Hypothalamus (tissue), 51 donors: ENCODE measurements at places on chromosomes 4 and X.

- DNase-seq: no peak
Observed at GRCh38 chr4:8260656-8261111, 8.9 kb upstream of the HTRA3 start.

- DNase-seq: no peak
Observed at GRCh38 chr4:182369211-182369610, 126.0 kb downstream of the TENM3 start.

DNA sequence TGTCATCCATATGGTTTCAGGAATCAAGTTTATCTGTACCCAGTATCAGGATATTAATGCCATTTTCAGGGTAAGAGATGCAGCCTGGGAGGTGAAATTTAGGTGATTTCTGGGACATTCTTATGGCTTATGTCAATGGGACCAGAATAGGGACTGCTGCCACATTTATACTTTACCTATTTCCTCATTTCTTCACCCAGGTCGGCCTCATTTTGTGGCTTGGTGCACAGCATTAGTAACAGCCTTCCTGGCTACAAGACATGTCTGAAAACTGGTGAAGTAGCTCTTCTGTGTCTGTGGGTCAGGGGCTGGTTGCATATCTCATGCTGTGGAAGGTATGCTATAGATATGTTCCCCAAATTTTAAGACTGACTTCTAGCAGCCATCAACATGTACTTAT lies 284.8 kb downstream of the AFF2 start:
- DNase-seq: no peak

GRCh38 chr4:11428899-11429698 lies 405 bp upstream of the HS3ST1 start:
- DNase-seq: peak; percentile 51

GRCh38 chr4:48778431-48779094 lies 1.5 kb downstream of the FRYL start:
- no peak for DNase-seq

- no peak for DNase-seq
Observed at GRCh38 chr4:17997129-17997528, 24.4 kb downstream of the LCORL start.

DNA sequence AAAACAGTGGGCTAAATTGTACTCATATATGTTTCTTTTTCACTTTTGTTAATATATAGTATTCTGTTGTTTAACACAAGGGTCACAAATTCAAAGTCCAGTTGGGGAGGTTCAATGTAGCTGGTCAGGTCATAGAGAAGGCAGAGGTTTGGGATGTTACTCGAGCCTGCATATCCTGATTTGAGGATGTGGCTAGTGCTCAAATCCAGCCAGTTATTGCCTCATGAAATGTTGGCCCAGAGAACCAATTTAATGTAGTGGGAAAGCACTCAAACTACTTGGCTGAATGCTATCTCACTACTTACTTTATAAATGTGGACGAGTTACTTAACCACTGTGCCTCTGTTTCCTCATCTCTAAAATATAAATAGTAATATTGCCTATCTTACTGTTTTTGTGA lies 12.5 kb downstream of the USO1 start:
- no peak for DNase-seq

GRCh38 chr4:9143421-9144080 lies 26.7 kb upstream of the FAM90A26 start:
- DNase-seq: no peak

DNA sequence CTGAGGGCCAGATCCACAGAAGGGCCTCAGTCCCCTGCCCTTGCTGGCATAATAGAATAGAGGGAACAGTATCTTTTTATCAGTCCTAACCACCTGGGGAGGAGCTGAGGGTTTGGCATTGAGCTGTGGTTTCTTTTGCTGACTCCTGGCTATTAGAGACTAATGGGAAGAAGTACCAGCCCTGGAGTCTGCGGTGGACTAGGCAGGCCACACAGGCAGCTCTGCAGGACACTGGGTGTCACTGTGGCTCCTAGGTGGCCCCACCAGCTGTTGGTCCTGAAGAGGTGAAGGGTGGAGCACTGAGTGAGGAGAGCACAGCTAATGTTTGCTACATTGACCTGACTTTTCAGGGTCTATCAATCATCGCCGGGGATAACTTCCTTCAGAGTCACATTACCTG lies 52.8 kb upstream of the GPC4 start:
- no peak for DNase-seq

GRCh38 chr4:58064653-58065052 lies 954.5 kb upstream of the IGFBP7 start:
- no peak for DNase-seq

GRCh38 chr4:183264614-183265013 lies 55.5 kb downstream of the CLDN22 start:
- DNase-seq: no peak

GRCh38 chr4:24024605-24025004 lies 134.8 kb upstream of the PPARGC1A start:
- DNase-seq: no peak

GRCh38 chr4:12050357-12050756 lies 621.7 kb upstream of the HS3ST1 start:
- DNase-seq: no peak

GRCh38 chr4:36824682-36825081 lies 419.9 kb upstream of the NWD2 start:
- no peak for DNase-seq

DNA sequence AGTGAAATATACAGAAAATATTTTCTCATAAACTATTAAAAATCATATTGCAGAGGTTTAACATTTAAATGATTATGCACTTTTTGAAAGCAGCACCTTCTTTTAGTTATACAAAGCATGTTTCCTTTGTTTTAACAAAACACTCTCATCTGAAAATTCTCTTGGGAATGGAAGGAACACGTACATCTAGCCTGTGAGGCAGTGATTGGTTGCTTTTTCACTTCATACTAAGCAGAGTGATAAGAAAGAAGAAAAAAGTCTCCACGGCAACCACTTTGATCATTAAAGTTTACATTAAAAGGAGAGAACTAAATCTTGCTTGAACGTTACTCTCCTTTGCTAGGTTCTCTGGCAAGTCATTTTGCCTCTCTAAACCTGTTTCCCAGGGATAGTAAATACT lies 41.7 kb upstream of the H2AZ1 start:
- no peak for DNase-seq

DNA sequence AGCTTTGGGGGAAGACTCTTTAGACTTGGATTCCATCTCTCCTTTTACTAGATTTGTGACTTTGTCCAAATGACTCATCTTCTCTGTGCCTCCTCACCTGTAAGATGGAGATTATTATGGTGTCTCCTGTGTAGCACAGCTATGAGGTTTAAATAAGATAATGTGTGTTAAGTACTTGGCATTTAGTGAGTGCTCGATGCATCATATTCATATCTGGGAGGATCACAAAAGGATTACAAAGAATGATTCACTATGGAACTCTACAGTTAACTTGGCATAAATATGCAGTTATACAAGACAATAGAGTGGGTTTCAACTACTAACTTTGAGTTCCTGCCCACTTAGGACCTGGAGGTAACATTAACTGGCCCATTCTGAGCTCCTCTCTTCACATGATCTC lies 2.3 kb downstream of the GBA3 start:
- DNase-seq: no peak

- DNase-seq: no peak
Observed at GRCh38 chrX:154023276-154024000, 3.7 kb upstream of the IRAK1 start.

DNA sequence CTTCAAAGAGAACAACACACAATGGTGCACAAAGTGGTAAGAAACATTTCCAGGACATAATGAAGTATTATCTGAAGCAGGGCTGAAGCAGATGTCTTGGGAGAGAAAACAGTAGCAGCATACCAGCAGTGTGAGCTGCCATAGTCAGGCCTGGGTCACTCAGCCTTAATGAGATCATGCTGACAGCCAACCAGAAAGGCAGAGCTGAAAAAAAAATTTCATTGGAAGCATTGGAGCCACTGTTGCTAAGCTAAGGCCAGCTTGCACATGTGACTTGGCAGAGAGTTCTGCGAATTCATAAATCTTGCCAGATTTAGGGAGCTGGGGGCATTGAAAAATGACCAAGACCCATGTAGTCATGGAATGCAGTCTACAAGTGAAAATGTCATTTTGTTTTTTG lies 444.0 kb upstream of the PITX2 start:
- no peak for DNase-seq

DNA sequence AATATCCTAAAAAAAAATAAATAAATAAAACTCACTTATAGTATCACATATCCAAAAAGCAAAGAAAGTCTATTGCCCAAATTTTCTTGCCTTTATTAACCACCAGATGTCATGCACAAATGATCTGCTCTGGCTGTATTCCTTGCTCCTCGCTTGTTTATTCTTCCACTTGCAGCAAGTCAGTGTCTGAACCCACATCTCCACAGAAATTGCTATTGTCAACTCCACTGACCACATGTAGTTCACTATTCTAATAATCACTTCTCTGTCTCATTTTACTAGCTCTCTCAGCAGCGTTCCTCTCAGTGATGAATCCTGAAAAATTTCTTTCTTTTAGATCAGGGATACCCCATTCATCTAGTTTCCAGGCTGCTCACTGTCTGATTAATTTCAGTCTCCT lies 29.3 kb upstream of the CXXC4 start:
- no peak for DNase-seq

GRCh38 chr4:81352446-81352835 lies 119.3 kb downstream of the RASGEF1B start:
- no peak for DNase-seq

- no peak for DNase-seq
Observed at GRCh38 chr4:102517753-102518152, 16.6 kb downstream of the NFKB1 start.

DNA sequence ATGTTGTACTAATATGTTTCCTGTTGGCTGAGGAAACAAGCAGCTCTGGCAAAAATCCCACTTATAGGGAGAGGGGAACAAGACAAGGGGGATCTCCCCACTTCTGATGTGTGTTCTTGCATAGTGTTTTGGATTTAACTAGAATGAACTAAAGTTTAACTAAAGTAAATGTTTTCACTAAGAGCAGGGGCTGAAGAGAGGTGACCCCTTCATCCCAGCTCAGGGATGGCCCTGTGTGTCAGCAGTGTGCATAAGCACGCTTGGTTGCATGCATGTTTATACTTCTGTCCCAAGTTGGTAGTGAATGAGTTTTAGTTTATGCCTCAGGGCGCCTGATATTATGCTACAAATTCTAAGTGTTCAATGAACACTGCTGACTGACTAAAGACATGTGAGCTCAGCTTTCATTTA lies 169.4 kb downstream of the MGST2 start:
- DNase-seq: no peak

- DNase-seq: no peak
Observed at GRCh38 chrX:55102754-55103153, 13.9 kb downstream of the PAGE2 start.

- no peak for DNase-seq
Observed at GRCh38 chrX:132257116-132257515, 37.9 kb upstream of the RAP2C start.

DNA sequence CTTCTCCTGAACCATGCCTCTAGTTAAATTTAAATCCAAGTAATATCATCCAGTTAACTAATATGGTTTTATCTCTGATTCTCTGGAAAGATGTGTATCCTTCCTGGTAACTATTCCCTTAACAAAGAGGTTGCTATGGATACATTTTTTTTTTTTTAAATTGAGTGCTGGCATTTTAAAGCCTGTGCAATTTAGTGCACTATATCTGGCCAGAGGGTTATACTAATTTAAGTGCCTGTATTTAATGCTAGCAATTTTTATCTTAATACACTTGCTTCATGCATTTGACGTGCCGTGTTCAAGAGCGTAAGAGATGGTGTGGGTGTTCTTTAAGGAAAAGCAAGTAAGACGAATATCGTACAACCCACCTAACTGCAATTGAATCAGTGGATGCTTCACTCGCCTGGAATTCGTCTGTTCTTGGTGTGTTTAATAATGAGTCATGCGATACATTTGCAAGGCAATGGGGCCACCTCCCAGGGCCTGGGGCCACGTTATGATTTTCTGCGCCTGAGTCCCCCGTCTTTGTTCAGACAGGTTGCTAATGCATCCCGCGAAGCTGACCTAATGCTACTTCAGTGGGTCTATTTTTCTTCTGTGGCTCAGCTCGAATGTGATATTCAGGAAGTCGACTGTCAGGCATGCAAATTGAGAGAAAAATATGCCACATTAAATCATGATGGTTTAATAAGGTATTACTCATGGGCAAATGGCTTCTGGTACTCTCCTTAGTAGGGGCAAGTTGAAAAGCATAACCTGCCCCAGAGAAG lies 14.2 kb upstream of the MID1 start:
- no peak for DNase-seq

DNA sequence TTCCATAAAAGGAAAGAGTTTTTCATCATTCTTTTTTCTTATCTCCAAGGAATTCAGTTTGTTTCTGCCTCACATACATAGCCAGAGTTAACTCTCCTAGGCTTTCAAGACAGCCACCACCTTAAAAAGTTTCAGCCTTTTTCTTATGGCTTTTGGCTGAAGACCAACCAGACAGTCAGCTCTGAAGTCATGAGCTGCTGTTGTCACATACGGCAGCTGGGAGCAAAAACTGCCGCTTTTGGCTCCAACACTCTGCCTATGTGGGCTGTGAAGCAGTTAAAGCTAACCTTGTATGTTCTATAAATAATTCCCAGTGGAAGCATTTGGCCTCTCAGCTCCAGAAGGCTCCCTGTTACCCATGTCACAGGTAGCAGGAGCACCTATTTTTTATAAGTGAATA lies 104.1 kb downstream of the KLHL4 start:
- DNase-seq: no peak

- DNase-seq: no peak
Observed at GRCh38 chr4:52889354-52889753, 27.2 kb downstream of the RASL11B start.

DNA sequence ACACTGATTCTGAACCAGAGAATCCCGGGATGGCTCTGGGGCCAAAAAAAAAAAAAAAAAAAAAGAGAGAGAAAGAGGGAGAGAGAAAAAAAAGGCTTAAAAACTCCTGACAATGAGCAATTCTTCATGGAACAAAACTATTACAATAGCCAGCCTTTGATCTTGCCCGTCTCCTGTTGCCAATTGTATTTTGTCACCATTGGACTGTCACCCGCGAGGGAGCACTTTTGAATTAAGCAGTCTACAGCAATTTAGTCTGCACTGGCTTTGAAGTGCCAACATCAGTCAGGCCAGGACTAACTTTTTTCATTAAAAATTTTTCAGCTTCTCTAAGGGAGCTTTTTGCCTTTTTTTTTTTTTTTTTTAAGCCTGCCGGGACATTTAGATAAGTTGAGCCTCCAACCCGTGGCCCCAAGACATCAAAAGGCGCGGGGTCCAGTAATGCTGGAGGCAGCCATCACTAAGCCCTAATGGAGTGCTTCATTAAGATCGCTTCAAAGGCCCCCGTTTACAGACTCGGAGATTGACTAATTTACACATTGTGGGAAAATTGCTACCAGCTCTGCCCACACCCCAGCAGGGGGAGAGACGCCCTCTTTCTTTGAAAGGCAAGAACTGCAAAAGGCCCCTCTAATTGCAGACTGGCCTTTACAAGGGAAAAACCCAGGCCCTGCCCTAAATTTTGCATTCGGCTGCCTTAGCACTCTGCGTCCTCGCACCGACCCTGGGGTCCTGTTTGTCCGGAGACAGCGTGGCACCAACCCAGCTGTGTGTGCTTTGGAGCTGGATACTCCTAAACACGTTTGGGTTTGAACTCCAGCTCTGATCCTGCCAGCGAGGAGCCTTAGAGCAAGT lies 98.1 kb upstream of the MSX1 start:
- DNase-seq: no peak

- no peak for DNase-seq
Observed at GRCh38 chr4:36391411-36391810, 110.0 kb downstream of the DTHD1 start.
